ENCODE measurements at places on chromosomes 7 and 10. TPM values are rescaled to one million over a fixed set of nuclear protein-coding genes. Genes with fewer than 3 reads are reported as not detected.

GRCh38 chr10:61793760-61794703 is 107.5 kb upstream of the ARID5B start:
- no peak for DNase-seq

DNA sequence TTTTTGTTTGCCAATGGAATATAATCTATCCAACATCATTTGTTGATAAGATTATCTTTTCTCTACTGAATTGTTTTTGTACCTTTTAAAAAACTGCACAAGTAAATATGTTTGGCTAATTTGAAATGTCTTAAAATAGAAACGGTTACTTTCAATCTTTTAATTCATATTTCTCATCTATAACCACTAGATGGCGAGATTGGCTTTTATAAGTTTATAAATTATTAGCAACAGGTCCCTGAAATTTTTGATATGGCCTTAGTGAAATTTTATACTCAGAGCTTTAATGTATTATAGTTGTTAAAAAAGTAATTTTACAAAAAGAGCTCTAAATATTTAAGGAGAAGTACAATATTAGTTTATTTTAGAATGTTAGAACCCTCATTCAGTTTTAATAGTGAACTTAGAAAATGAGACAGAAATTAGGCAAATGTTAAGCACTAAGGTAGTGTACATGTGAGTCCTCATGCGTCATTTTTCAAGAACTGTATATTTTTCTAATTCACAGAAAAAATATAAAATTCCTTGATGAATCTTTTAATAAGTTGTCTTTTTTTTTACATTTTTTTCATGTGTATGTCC is 592.5 kb downstream of the ARL4A start:
- DNase-seq, result no peak

- no peak for DNase-seq
These were observed 76.5 kb downstream of the PPP1R17 start for GRCh38 chr7:31763548-31763947.

GRCh38 chr10:95569368-95569767 is 8.2 kb upstream of the SORBS1 start:
- DNase-seq, result no peak

DNA sequence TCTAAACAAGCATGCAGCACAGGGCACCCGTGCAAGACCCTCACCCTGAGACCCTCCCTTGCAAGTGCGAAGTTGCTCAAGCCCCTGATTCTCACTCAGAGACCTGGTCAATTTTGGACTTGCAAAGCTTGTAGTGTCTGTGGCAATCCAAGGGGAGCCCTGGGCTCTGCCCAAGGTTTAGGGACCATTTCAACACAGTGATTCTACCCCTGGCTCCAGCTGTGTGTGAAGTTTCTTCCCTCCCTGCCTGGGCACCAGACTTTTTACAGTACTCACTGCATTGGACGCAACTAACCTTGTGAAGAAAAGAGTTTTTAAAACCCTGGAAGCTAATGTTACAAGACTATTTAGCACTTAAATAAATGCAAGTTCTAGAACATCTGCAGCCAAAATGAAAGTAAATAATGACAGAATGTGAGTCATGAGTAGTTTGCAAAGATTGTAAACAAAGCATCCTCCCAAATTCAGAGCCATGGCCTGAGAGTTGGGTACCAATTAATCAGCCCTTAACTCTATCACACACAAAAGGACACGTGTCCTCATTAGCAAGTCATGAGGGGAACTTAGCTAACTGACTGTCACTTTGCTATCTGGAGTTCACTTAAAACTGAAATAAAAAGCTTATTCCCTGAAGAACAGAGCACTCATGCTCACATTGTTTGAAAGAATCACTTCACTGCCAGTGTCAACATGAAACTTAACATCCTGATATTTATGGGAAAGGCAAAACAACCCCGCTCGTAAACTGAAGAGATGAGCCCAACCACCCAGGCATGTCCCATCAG is 48.1 kb downstream of the RGS10 start:
- DNase-seq, result no peak

GRCh38 chr7:28016297-28016696 is 164.3 kb downstream of the JAZF1 start:
- no peak for DNase-seq

DNA sequence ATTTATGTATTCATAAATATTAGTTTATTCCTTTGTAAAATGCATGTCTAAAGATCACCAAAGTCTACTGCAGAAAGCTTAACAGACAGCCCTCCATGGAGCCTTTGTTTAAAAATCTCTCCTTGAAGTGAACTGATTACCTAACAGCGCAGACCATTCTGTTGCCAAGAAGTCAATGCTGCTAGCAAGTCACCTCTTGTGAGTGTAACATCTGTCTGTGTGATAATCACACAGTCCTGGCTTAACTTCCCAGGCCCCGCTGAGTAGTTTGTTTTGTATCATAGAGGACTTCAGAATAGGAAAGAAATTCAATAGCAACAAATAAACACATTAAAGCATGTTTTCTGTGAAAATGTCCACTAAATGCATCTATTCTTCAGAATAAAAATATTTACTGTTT is 435.3 kb upstream of the IGFBP3 start:
- DNase-seq, result no peak

- DNase-seq, result no peak
These were observed 78.6 kb upstream of the C10orf90 start for GRCh38 chr10:126749015-126749655.

GRCh38 chr7:98177553-98177952 is 33.7 kb upstream of the BHLHA15 start:
- no peak for DNase-seq

DNA sequence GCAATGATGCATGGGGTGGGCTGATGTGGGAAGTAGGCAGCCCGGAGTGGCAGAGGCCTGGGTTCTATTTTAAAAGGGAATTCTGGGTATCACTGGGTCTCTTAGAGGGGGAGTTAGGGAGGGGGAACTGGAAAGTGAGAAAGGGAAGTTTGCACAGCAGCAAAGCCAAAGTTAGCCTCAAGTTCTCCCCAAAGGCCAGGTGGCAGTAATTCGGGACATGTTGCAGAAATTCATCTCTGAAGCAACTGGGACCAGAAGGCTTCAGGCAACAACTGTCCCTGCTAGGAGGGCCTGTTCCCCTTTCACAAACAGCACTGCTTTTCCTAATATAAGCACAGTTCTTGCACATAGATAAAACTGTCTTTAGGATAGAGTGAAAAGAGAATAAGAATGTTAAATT is 67.4 kb downstream of the NOD1 start:
- DNase-seq, result no peak

DNA sequence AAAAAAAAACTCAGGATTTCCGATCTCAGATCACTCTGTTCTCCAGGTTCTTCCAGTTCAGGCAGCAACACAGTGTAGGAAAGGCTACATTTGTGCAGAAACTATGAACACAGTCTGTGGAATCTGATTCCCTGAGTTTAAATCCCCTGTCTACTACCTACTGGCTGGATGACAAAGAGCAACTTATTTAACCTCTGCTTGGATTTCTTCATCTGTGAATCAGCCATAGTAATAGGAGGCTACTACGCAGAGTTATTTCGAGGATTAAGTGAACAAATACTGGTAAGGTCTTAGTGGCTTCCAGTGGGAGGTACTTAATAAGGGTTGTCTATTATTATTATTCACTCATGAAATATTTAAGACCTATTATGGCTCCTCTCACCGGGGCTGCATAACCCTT is 44.3 kb upstream of the PDCD4 start:
- DNase-seq, result no peak

DNA sequence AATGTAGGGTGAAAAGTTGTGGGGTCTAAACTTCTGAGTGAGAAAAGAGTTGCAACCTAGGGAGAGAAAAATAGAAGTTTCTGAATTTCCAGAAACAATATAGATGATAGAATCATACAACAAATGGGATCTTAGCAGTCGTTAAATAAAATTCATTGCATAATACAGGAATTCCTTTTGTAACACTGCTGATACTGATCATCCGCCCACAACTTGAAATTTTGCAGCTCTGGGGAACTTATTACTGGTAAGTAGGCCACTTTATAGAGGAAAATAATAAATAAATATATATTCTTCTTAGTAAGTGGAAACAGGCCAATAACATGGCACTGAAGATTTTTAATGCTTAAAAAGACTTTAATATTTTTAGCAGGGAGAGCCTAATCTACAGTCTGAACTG is 81.9 kb upstream of the SMIM30 start:
- no peak for DNase-seq

- DNase-seq, result no peak
These were observed 434.1 kb downstream of the DNAJB9 start for GRCh38 chr7:109003742-109004141.

The LRRC18 gene
- total RNA-seq, result not detected

The AASS gene
- total RNA-seq, result 22.2 TPM

The PAPOLB gene
- 0.26 TPM for total RNA-seq

The PNLIPRP1 gene
- total RNA-seq, result 0.43 TPM

The ERVW-1 gene
- not detected for total RNA-seq

The TMEM273 gene
- total RNA-seq, result 30.2 TPM

All from spleen (tissue), 13 donors.